Neural progenitor cell (in vitro differentiated cells): ENCODE measurements at places on chromosomes 16 and 17.

GRCh38 chr16:73062743-73063733, 15.1 kb upstream of the ZFHX3 start:
- DNase-seq: peak; percentile 86

DNA sequence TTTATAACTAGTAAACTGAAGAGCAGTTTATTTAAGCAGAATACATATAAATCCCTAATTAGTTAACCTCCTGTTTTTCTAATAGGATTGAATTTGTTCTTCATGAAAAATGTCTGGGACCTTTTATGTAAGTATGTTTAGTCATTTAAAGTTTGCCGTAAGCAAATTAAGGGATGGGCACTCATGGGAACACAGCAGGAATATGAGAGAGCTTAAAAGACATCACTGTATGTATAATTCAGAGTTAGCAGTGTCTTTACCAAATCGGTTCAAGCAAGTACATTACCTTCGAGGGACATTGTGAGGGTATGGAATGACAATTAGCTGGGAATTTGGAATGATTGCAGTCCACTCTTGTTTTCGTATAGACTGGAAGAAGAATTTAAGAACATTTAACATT, 17.7 kb upstream of the NETO2 start:
- DNase-seq: no peak

DNA sequence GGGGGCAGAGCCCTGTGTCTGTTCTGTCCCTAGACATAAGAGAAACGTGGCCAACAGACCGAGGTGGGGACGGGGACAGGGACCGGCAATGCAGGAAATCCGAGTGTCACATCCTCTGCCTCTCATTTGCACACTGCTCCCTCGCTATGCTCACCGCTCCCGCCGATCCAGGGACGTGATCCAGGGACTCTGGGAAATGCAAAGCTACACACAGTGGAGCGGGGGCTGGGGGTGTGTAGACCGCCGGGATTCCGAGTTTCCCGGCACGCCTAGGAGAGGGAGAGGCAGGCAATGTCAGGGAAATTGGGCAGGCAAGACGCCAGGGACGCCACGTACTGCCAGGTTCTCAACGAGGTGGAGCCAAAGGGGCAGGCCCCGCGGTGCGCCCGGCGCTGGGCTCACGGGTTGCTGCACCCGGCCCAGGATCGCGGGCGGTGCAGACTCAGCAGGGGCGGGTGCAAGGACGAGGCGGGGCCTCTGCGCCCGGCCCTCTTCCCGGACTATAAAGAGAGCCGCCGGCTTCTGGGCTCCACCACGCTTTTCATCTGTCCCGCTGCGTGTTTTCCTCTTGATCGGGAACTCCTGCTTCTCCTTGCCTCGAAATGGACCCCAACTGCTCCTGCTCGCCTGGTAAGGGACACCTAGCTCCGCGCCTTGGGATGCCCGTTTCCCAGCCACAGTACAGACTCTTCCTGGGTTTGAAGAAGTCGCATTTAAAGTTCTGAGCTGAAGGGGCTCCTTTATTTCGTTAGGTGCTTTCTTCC, at the start of gene MT1X:
Gene MT1X (plus strand): TSS at position 532 of the 764 bp plus-strand sequence. CDS start 71 bp downstream, at position 603.
- peak; percentile 80 for DNase-seq

- DNase-seq: no peak
These were observed 136.0 kb upstream of the NOG start for GRCh38 chr17:56457501-56457900.

DNA sequence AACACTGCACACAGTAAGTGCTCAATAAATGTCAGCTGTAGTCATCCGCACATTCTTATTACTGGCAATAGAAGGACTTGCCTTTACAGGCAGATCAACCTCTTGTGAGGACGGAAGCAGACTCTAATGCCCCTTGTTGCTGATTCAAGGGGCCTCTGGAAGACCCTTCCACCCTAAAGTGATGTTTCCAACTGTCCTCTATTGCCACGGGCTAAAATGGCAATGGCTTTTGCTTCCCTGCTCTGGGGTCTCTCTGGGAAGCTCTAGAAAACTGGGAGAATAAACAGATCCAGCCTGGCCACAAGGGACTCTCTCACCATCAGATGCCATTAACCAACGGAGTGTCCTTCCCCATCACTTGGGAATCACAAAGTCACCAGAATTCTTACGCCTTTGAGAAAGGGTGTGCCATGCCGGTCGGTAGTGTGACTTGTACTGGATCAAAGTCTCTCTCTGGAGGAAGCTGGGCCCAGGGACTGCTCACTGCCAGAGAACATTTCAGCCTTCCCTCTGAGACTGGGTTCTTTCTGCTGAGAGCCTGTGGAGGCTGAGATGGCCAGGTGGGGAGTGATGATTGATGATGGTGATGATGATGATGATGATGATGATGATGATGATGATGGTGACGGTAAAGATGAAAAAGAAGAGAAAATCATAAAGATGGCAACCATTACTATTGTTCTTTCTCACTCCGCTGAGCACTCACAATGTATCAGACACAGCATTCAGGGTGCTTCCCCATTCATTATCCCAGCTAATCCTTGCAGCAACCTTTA, 146.8 kb downstream of the CYLD start:
- no peak for DNase-seq

GRCh38 chr17:47882247-47882646, 13.8 kb upstream of the SP2 start:
- DNase-seq: no peak

DNA sequence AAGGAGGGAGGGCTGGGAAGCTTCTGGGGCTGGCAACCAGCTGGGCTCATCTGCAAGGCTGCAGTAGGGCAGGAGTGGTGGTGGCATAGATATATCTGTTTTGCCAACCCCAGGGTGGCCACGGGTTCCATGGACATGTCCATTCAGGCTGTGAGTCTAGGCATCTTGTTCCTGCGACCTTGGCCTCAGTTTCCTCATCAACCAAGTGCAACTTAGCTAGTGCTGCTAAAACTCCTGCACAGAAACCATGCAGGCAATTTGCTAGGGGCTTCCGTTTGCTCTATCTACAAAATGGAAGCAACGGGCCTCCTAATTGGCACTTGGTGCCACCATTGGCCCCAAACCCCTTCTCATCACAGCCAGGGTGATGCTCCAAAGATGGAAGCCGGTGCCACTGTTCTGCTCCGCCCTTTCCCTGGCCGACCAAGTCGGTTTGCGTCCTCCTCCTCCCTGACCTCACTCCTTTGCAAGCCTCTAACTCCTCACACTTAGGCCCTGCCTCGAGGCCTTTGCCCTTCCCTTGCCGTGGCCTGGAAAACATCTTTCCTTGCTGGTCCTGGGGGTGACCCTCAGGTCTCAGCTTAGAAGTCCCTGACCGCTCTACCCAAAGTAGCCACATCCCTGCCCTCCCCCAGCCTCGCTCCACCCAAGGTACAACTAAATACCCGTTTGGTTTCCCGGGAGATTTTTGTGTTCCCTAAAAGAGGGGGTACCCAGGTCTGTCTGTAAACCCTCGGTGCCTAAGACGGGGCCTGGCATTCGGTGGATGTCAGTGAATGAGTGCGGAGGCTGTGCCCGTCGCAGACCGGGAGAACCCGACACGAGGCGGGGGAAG, 1.2 kb downstream of the SREBF1 start:
- DNase-seq: no peak

DNA sequence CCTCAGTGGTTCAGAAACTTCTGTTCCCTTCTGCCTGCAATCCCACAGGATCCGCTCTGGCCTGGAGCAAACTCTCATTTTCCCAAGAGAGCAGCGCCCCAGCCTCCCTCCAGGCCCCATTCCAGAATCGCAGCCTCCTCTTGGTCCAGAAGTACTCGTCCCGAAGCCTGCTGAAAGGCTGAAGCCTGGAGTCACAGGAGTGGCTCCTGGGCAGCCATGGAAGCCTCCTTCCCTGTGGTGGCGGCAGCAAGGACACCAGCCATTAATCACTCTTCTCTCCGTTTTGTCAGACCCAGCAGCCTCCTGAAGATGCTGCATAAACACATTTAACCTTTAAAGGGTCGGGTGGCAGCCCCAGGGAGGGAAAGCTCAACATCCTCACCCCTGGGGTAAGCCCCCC, 66.9 kb upstream of the TNRC6C start:
- DNase-seq: no peak

DNA sequence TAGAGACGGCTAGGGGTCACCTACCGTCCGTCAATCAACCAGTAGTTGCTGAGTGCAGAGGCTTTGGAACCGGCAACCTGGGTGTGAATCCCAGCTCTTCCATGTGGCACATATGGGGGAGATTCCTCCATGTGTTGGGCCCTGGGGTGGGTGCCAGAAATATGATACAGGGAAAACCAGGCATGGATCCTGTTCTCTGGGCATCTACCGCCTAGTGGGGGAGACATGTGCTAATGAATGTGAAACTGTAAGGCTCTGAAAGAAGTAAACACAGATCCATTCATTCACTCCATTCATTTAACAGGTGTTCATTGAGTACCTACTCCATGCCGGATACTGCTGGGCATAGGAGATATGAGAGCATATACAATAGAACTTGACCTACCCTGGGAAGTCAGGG, 39.5 kb upstream of the SDK2 start:
- no peak for DNase-seq

DNA sequence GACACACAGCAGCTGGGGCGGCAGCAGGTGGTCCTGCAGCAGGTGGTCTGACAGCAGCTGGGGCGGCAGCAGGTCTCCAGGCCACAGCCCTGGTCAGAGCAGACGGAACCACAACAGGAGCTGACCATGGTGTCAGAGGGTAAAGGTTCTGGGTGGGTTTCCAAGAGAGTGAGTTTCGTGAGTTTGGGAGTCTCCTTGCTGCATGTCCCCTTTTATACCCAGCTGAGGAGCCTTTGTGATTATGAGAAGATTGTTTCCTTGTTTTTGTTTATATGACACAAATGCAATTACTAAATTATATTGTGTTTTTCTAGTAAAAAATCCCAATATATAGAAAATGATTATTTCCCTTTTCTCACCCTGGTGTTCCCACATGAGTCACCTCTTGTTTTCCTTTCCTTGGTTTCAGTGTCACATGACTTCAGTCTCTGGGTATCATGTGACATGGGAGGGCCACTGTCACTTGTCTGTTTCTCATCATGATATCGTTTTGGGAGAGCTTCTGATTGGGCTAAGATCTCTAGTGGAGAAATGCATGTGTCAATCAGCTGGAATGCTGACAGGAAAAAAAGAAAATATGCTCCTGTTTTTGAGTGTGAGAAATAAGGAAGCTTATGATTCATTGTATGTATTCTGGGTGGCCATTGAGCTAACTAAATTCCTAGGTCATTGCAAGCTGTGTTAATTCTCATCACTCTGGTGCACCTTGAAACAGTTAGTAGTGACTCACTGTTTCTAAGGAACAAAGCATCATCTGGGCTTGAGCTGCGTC, at the start of gene KRTAP4-6:
Gene KRTAP4-6 (minus strand): TSS at position 185 of the 772 bp plus-strand sequence. CDS start 57 bp downstream, at position 128.
- DNase-seq: no peak

- DNase-seq: no peak
These were observed 28.4 kb downstream of the CDH13 start for GRCh38 chr16:82655072-82655714.

- DNase-seq: no peak
These were observed 64.8 kb downstream of the TUBD1 start for GRCh38 chr17:59827721-59828477.
